ENCODE measurements at places on chromosomes 12 and 14.

DNA sequence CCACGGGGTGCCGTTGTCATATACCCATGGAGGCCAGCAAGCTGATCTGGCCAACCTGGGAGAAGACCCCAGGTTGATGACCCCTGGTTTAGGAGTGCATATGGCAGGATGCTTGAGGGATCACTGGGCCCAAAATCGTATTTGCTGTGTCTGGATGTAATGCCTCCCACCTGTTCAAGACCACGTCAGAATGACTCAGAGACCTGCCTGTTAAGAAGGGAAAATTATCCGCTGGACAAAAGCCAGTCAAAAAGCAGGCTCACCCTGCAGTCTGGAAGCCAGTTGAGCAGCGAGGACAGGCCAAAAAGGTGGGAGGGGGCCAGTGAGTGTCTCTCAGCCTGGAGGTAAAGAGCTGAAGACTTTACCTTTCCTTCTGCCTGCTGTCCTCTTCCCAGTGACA is 449.2 kb downstream of the DPF3 start:
- no peak for DNase-seq

DNA sequence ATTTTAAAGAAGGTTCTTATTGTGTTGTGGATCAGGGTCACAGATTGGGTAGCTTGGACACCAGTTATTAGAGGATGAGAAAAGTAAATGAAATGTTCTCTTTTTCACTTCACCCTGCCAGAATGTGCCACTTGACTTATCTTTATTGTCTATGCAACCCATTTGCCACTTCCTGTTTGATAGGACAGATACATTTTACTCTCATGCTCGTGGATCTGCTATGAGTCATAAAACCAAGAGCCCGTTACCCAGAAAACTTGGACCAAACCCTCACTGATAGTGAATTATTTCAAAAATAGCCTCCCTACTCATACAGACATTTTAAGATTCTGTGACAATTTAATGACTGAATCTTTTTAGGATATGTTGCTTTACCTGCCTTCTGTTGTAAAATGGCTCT is 1.8 kb downstream of the ISCA2 start:
- no peak for DNase-seq

- DNase-seq: no peak
Observed at GRCh38 chr12:70275045-70275444, 31.8 kb downstream of the CNOT2 start.

DNA sequence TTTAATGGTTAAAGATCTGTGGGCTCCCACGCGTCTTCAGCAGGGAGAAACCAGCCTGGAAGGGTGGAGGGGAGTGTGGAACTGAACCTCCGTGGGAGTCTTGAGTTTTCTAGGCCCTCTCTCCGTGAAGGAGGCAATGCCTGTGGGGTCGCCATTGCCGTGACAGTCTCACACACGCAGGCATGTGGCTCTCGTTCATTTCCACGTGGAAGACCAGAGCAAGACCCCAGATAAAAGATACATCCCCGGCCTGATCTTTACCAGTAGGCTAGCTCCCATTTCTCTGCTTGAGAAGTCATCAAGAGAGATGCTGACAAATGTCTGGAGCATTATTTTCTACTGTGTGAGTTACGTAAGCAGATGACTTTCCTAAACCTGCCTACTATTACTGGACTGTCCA is 491.7 kb upstream of the LMO3 start:
- DNase-seq: no peak

DNA sequence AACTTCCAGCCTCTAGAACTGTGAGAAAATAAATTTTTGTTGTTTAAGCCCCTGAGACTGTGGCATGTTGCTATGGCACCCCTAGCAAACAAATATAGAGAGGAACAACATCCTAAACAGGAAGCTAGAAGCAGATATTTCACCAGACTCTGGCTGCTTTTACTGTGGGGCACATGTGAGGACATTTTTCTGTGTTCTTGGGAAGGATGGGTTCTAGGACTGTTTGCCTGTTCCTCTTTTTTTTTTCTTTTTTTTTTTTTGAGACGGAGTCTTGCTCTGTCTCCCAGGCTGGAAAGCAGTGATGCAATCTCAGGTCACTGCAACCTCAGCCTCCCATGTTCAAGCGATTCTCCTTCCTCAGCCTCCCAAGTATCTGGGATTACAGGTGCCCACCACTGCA is 4.2 kb upstream of the HRK start:
- DNase-seq: no peak

GRCh38 chr12:65098364-65098763 is 22.7 kb downstream of the WIF1 start:
- DNase-seq: no peak

DNA sequence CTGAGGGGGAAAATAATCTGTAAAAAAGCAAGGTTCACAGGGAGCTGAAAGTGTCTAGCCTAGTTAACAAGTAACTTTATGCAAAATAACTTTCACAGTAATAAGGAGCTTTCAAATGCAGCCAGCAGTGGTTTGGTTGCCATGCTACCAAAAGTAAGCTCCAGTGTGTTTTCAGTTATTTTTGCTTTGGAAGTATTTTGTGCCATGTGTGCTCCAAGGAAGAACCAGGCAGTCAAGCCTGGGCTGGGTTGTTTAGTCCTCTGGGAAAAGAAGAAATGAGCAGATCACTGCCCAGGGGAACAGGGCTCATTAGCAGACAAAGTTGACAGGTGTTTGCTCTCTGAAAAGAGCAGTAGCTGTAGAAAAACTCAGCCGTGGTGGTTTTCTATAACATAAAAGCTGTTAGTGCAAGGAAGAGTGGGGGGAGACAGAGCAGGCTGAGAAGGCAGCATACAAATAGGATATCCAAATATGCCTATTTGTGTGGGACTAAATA is 92.8 kb upstream of the TMTC2 start:
- no peak for DNase-seq

DNA sequence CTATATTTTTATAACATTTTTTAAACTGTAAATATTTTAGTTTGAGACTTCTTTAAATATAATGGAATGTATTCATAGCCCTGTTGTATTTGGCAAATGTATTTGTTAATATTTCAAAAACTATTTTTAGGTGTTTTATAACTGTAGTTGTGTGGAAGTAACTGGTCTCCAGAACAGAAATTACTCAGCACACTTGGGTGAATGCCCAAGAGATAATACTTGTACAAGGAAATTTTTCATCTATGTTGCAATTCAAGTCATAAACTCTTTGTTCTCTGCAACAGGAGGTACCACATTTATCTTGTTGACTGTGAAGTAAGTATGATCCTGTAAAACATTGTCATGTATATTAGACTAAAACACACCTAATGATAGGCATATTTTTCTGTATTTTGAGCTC is 72.8 kb downstream of the SLCO1B3 start:
- DNase-seq: peak; percentile 45

- no peak for DNase-seq
Observed at GRCh38 chr14:61560323-61560722, 135.0 kb upstream of the HIF1A start.

GRCh38 chr12:48782457-48783395 is 6.2 kb downstream of the ADCY6 start:
- DNase-seq: no peak

DNA sequence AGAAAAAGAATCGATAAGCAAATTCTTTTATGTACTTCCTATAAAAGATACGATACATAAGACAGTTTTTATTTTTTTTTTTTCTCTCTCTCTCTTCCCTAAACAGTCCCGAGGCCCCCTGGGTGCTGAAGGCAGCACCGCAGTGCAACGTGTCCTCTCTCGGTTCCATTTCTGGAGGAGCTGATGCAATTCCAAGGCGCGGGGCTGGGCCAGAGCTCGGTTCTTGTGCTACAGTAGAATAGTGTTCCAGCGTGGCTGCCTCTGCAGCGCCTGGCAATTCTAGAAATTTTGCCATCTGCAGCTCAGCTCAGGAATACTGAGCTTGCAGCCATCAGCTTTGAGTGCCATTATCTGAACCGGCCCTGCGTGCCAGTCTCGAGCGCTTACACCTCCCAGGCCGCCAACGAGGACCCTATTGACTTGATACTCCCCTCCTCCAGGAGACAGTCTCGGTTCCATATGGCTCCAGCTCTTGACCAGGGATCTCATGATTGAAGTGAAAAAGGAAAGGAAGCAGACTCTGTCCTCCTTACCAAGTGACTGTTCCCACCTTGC is 630 bp downstream of the ALDH1L2 start:
- no peak for DNase-seq

GRCh38 chr12:79522257-79522988 is 168.3 kb downstream of the PAWR start:
- DNase-seq: no peak

DNA sequence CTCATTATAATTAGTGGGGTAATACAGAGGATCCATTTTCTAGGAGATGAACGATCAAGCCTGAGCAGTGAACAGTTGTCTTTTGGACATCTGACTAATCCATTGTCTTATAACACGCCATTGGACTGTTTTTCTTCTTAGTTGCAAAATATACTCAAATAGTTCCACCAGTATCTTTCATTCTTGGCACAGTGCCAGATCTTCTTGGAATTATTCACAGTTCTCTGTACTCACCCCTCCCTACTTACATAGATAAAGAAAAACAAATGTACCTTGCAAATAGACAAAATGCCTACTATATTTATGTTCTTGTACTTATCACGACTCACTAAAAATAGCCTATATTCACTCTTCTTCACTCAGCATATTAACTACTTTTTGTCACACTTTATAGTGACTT is 3.8 kb downstream of the CBLN3 start:
- no peak for DNase-seq

GRCh38 chr14:54798465-54799124 is 104.0 kb downstream of the GCH1 start:
- DNase-seq: no peak

- peak; percentile 44 for DNase-seq
Observed at GRCh38 chr12:14260011-14260993, 105.2 kb upstream of the ATF7IP start.

- DNase-seq: peak; percentile 64
Observed at GRCh38 chr12:32083489-32083888, 23.2 kb upstream of the BICD1 start.

- peak; percentile 27 for DNase-seq
Observed at GRCh38 chr14:100761481-100761880, 34.8 kb downstream of the DLK1 start.

GRCh38 chr12:12922191-12922616 is 29.8 kb downstream of the GPRC5D start:
- no peak for DNase-seq

DNA sequence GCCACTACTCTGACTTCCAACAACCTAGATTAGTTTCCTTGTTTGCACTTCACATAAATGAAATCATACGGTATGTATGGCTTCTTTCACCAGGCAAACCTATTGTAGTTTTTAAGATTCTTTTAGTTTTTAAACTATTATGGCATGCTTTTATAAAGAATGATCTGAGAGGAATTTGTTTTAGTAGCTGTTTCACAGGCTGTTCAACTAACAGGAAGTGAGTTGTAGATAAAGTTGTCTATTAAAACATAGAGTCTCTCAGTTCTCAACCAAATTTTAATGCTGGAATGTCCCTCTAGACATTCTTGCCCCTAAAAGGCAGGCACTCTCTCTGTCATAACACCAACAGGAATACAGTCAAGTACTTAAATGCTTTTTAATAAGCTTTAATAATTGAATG is 102.7 kb upstream of the DACT1 start:
- no peak for DNase-seq

- DNase-seq: no peak
Observed at GRCh38 chr14:104442631-104443390, 136.8 kb upstream of the C14orf180 start.

DNA sequence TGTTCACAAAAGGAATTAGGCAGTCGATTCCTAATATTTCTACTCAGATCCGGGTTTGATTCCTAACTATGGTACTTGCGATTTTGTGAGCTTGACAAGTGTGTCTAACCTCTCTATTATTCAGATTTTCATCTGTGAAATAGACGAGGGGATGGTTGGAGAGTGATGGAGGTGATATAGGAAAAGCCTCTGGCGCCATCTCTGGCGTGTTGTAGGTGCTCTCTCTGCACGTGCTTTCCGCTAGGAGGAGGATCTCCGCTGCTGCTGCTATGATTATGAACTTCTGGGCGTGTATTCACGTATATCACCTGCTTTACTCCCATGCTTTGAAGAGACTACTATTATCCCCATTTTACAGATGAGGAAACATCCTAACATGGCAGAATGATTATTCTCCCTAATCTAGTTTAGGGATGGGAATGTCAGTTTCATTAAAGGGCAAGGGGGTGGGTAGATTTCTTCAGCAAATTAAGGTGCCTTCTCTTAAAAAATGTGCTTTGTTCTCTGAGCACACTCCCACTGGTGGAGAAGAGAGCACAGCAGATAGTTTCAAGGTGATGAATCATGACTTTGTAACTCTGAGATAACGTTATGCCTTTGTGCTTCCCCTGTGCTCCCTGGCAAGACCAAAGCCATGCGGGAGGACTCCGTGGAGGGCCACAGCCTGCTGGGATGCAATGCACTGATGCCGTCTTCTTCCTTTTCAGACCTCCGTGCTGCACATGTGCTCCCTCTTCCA is 97.1 kb downstream of the PRIMA1 start:
- no peak for DNase-seq

GRCh38 chr12:11856971-11857370 is 207.5 kb downstream of the ETV6 start:
- no peak for DNase-seq
